Activated T-helper 17 cell treated with anti-CD3 and anti-CD28 coated beads, Interleukin-2, amount 50 U/mL, for 72 hours (primary cell): ENCODE measurements at places on chromosomes 7 and 10. TPM values are rescaled to one million over a fixed set of nuclear protein-coding genes. Genes with fewer than 3 reads are reported as not detected.

Gene CAV2
- not detected for total RNA-seq

Gene AGMO
- total RNA-seq, result not detected

Gene MYPN
- total RNA-seq, result not detected

GRCh38 chr10:61356354-61356753, 96.8 kb downstream of the TMEM26 start:
- no peak for ATAC-seq

DNA sequence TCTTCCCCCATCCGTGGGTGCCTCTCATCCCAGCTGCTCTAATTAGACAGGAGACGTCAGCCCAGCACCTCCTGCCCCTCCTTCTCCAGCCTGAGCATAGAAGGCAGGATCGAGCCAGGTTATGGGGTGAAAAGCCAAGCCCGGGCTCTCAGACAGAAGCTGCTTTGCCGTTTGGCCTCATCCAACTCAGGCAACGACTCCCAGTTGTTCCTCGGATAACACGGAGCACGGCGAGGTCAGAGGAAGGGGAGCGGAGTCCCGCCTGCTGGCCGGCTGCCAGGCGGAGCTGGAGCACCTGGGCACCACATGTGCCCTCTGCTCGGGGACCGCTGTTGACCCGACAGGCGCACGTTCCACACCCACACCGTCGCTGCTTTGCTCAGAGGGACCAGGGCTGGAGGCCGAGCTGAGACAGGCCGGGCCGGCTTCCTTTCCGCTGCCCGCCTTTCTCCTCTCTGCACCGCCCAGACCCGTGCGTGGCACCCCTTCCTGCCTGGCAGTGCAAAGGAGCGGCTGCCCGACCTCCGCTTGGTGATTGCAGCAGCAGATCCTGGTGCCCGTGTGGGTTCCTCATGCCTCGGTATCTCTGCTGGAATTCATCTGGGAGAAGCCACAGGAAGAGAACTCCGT, 21.6 kb upstream of the UNCX start:
- no peak for ATAC-seq

GRCh38 chr10:113494761-113495160, 58.1 kb upstream of the HABP2 start:
- no peak for ATAC-seq

DNA sequence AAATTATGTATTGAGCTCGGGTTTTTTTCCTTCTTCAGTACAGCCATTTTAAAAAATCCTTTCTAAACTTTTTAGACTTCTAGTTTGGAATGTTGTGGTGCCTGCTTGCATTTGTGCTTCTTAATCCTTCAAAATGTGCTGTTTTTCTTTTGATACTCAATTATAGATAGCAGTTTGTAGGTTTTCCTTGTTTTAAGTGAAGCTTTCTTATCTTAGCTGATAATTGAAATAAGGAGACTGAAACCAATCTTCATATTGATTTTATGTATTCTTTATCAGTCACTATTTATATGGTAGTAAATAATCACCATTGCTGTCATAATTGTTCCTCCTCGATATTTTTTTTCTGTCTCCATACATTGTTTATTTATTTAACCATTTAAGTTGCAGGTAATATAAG, 56.6 kb downstream of the TAF3 start:
- ATAC-seq, result no peak
